Activated effector memory CD4-positive, alpha-beta T cell treated with anti-CD3 and anti-CD28 coated beads, Interleukin-2, amount 50 U/mL, for 16 hours (primary cell): ENCODE measurements at places on chromosomes 7 and 10.

- no peak for DNase-seq
Measured at GRCh38 chr7:132653366-132653930, 77.2 kb upstream of the PLXNA4 start.

GRCh38 chr7:126302639-126303038 lies 950.1 kb downstream of the GRM8 start:
- no peak for DNase-seq

DNA sequence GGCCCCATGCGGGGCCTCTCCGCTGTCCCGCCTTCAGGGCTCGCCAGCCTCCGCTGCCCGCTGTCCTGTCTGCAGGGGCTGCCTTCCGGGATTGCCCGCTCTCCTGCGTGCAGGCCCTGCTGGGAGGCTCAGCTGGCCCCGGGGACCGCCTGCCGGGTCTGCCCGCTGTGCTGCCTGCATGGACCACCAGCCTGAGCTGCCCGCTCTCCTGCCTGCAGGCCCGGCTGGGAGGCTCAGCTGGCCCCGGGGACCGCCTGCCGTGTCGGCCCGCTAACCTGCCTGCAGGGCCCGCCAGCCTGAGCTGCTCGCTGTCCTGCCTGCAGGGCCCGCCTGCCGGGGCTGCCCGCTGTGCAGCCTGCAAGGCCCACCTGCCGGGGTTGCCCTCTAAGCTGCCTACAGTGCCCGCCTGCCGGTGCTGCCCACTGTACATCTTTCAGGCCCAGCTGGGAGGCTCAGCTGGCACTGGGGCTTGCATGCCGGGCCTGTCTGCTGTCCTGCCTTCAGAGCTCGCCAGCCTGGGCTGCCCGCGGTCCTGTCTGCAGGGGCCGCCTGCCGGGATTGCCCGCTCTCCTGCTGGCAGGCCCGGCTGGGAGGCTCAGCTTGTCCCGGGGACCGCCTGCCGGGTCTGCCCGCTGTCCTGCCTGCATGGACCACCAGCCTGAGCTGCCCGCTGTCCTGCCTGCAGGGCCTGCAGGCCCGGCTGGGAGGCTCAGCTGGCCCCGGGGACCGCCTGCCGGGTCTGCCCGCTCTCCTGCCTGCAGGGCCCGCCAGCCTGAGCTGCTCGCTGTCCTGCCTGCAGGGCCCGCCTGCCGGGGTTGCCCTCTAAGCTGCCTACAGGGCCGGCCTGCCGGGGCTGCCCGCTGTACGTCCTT lies 165.1 kb downstream of the GLRX3 start:
- peak; percentile 88 for DNase-seq

GRCh38 chr10:78298835-78299234 lies 265.2 kb downstream of the RPS24 start:
- no peak for DNase-seq

DNA sequence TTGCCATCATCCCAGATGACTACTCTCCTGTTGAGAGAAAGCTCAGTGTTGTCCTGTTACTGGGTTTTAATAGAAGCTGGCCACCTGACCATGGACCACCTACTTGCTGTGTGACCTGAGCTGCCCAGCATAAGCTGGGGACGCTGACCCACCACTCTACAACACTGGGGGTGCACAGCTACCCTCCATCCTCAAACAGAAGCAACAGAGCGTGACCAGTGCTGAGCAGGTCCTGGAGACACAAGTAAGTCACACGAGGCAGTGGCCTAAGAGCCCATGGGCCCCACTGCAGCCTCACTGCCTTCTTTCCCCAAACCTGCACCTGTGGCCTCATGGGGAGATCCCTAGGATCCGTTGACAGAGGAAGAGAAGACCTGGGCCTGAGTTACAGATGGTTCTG lies 198.6 kb upstream of the ADARB2 start:
- DNase-seq, result no peak

DNA sequence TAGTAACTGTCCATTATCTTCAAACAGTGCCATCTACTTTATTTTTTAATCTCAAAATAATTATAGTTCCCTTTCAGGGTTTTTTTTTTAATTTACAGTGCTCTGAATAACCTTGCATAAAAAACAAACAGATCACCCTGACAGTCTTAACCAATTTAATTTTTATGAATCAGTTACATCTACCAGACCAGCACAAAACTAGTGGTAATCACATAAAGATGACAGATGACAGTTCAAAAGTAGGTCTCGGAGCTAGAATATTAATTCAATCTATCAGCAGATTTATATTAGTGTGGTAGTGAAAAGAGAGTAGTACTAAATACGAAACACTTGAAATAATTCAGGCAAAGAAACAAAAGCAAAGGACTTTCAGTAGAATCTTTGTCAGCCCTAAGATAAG lies 53.9 kb downstream of the COL28A1 start:
- DNase-seq, result no peak

- no peak for DNase-seq
Measured at GRCh38 chr7:47095946-47096345, 486.0 kb downstream of the TNS3 start.

DNA sequence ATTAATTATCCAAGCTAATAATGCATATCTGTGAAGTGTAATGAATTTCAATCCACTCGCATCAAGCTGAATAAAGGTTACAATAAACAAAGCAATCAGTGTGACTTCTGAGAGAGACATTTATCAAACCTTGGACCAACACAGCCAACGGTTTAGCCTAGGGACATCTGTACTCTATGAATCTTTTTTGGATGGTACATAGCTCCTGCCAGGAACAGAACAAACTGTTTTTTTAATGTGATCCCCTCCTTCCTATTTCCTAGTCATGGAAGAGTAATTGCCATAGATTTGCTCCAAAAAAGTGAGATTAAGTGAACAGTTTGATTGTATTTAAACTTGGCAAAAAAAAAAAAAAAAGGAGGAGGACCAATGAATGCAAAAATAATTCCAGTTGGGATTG lies 11.2 kb upstream of the NRCAM start:
- DNase-seq, result no peak

- no peak for DNase-seq
Measured at GRCh38 chr10:88281592-88282347, 301.3 kb downstream of the RNLS start.

GRCh38 chr7:150594805-150595204 lies 27.6 kb downstream of the GIMAP4 start:
- no peak for DNase-seq

GRCh38 chr7:27254625-27255024 lies 12.0 kb downstream of the EVX1 start:
- no peak for DNase-seq

- DNase-seq, result peak; percentile 78
Measured at GRCh38 chr7:117110480-117111315, 157.4 kb downstream of the ST7 start.

- DNase-seq, result no peak
Measured at GRCh38 chr7:158613481-158613880, 25.9 kb upstream of the PTPRN2 start.
